Stimulated activated CD8-positive, alpha-beta memory T cell treated with anti-CD3 and anti-CD28 coated beads, Interleukin-4, amount 100 ng/mL, for 24 hours (primary cell): ENCODE measurements at places on chromosomes 11 and 22.

- DNase-seq: no peak
These were observed 77.4 kb downstream of the NARS2 start for GRCh38 chr11:78497293-78497692.

GRCh38 chr11:46857666-46858065, 11.6 kb upstream of the CKAP5 start:
- DNase-seq: no peak

- no peak for DNase-seq
These were observed 218.1 kb upstream of the PLET1 start for GRCh38 chr11:112478806-112479205.

DNA sequence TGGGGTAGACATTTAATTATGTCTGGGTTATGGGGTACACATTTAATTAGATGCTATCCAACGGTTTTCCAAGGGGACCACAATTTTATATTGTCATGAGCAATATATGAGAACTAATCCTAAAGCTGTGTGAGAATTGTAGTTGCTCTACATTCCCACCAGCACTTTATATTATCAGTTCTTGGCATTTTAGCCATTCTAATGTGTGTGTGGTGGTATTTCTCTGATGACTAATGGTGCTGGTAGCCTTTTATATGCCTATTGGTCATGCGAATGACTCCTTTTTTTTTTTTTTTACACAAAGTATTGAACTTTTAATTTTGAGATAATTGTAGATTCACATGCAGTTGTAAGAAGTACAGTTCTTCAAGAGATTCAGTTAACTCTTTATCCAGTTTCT, 26.2 kb downstream of the TMEM135 start:
- DNase-seq: no peak

DNA sequence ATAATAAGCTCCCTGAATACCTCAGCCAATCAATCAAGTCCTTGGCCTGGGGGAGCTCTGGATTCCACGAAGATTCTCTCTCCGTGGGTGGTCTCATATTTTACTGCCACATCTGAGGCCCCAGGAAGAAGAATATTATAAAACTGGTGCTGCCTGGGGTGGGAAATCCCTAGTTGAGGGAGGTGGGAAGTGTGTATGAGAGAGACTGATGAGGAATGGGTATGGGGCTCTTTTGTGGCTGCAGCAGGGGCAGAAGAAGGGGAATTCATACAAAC, 71.5 kb downstream of the SYN3 start:
- no peak for DNase-seq

GRCh38 chr22:22023581-22024137, 41.1 kb upstream of the TOP3B start:
- no peak for DNase-seq

GRCh38 chr11:95360377-95361075, 129.5 kb upstream of the SESN3 start:
- no peak for DNase-seq

DNA sequence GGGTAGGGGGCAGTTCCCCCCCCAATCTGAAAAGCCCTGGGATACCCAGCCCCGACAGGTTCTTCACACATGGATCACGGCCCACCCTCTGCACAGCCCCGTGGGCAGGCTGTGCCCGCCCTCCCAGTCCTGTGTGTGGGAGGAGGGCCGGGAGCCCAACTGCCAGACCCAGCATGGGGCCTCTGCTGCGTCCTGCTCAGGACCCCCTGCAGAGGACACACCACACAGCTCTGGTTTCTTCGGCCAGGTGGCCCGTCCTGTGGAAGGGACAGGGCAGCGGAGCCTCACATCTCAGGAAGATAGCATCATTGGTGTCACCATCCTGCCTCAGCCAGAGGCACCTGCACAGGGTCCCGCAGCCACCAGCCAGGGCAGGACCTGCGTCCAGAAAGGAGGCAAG, 396.0 kb downstream of the TBC1D22A start:
- DNase-seq: no peak

- no peak for DNase-seq
These were observed 453.7 kb downstream of the INSC start for GRCh38 chr11:15568440-15568839.

DNA sequence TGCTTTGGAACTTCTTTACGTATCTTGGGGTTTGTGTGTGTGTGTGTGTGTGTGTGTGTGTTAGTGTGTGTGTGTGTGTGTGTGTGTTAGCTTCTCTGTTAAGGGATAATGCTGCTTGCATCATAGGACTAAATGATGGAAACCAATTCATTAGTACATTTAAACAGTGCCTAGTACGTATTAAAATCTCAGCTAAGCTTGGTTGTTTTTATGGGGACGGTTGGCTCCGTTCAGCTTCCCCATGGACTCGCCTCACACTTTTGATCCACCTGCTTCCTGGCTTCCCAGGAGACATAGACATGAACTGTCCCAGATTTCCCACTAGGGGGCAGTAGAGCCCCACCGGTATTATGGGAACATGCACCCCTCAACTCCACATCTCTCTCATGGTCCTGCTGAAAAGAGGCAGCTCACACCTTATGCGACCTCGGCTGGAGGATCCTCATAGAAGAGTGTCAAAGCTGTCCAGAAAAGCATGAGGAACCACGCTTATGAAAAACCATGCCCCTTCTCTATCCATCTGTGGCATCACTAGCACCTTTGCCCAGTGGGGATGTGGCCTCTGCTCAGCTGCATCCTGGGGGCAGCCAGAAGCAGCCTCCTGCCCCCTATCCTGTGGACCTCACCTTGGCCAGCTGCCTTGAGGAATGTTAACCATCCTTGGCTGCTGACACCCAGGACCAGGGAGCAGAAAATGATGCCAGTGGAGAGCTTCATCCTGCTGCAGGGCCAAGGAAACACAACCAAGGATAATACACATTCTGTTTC, 9.7 kb upstream of the SAAL1 start:
- DNase-seq: peak; percentile 36

- peak; percentile 97 for DNase-seq
These were observed at the start of gene CCDC86 for GRCh38 chr11:60841797-60842667. CCDC86 (plus strand) TSS chr11:60842113; CDS start chr11:60842125, 12 bp downstream.

- DNase-seq: no peak
These were observed 2.1 kb upstream of the CLCF1 start for GRCh38 chr11:67375320-67376055.

DNA sequence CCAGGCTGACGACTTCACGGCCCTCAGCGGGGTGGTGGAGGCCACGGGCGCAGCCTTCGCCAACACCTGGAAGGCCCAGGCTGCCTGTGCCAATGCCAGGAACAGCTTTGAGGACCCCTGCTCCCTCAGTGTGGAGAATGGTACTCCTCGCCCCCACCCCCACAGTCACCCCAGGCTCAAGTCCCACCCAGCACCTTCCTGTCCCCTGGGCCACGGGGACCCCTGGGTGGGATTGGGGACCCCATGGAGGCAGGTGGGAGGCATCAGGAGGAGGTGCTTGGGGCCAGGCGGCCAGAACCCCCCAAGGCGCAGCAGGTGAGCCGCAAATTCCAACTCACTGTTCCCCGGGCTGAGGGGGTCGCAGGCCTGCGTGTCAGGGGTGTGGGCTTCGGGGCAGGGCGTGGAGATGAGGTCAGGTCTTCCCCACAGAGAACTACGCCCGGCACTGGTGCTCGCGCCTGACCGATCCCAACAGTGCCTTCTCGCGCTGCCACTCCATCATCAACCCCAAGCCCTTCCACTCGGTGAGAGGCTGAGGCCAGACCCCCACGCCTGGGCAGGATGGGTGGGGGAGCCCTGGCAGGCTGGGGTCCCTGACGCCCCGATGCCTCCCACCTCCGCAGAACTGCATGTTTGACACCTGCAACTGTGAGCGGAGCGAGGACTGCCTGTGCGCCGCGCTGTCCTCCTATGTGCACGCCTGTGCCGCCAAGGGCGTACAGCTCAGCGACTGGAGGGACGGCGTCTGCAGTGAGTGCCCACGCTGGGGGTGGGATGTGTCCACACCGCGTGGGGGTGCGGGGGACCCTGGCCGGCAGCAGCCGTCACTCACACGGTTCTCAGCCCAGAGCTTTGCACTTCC, 9.4 kb downstream of the MUC5B start:
- DNase-seq: no peak

DNA sequence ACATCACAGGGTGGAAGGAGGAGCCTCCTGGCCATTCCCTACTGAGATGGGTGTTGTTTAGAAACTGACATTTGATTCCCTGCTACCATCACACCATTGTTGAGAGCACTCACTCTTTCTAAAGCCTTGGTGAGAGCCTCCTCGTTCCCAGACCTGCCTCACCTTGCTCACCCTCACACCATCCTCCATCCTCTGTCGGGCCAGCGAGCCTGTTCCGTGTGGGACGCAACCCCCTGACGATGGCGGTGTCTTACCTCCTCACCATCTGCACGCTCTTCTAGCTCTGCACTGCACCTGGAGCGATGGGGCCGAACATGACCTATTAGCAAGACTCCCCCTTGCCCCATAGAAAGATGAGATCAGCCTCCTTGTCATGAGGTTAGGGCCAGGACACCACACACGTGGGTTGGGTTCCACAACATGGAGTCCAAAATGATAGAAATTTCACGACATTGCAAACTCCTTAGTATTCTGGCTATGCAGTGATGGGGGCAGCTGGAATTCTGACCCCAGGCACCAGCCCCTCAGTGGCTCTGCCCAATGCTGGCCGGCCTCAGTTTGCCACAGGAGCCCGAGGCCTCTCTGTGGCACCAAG, 1017.9 kb downstream of the TBC1D22A start:
- DNase-seq: no peak

DNA sequence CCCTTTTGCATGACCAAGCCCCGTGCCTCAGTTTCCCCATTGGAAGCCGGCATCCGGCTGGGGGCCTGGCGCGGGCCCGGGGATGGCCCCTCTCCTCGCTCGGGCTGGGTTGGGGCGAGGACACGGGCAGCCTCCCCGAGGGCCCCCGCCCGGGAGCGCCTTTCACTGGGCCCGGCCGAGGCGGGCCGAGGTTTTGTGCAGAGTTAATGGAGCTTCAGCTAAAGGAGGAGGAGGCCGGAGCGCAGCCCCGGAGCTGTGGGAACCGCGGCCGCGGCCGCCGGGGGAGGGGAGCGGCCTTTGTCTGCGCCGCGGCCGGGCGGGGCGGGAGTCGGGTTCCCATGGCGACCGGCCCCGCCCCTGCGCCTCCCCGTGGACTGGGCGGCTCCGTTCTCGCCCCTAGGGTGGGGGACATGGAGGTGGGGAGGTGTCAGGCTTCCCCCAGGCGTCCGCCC, 1.4 kb upstream of the MAPK11 start:
- DNase-seq: peak; percentile 44

GRCh38 chr11:128208329-128209137, 378.8 kb downstream of the ETS1 start:
- no peak for DNase-seq

- no peak for DNase-seq
These were observed 10.4 kb downstream of the PACSIN2 start for GRCh38 chr22:43004362-43005035.

- DNase-seq: no peak
These were observed 46.1 kb downstream of the MYH9 start for GRCh38 chr22:36341640-36342041.

- peak; percentile 52 for DNase-seq
These were observed 46.4 kb downstream of the CD82 start for GRCh38 chr11:44611687-44612434.

DNA sequence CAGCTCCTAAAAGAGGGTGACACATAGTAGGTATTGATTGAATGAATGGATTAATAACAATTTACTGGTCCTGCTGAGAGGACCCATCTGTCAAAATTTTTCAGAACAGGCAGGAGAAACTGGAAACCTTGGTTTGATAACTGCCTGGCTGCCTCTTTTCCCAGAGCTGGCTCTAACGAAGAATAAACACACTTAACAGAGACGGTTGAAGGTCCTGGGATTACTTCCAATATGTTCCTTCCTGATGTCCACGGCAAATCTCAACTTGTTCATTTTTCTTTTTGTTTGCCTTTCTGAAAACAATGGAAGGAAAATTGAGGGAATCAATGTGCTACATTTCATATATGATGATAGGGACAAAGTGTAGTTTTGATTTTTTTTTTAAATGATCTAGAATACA, 76.5 kb upstream of the SYT13 start:
- no peak for DNase-seq

DNA sequence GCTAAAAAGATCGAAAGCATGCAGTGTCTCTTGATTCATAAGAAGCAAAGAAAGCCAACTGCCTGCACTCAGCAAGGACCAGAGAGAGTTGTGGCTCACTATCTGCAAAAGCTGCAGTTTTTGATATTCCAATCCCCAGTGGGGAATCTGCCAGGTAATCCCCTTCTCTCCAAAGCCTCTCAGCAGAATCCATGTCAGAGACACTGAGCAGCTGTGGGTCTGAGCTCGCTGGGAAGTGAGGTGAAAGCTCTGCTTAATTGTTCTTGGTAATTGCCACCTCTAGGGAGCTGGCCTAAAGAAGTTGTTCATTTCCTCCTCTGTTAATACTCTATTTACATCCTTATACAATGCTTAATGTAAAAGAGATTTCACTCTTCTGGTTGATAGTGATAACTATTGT, 261.3 kb upstream of the LRRC4C start:
- DNase-seq: no peak
